ENCODE measurements at places on chromosomes 7 and 10.

GRCh38 chr7:39197831-39198230, 220.1 kb downstream of the POU6F2 start:
- DNase-seq, result no peak

DNA sequence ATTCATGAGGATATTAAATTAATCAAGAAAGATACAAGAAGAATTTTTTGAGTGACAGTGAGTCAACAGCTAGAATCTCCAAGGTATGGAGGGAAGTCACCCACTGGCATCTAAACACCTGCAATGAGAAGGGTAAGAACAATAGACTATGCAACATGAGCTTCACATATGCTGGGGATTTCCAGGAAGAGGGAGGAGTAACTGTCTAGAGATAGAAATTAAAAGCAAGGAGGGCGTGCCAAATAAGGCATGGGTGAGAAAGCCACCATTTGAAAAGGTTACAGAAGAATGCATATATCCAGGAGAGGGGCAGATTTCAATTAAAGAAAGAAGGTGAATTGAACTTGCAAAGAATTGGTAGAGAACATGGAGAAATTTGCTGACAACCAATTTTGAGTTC, 365.7 kb downstream of the GPR37 start:
- no peak for DNase-seq

- DNase-seq, result no peak
These were observed 207.3 kb upstream of the LRGUK start for GRCh38 chr7:133919810-133920209.

DNA sequence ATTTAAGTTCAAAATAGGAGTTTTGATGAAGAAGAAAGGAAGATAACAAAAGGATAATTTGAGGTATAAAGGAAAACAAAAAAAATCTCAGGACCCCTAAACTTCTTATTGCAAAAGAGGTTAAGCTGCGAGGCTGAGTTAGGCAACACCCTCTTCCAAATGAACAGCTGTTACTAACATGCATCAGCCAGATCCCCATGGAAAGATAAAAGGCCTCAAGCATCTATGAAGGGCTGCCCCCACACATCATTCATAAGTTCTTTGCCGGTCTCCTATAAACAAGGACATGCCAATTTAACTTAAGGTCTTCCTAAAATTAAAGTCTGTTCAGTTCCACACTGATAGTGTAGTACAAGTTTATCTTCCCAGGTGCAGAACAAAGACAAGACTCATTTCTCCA, 75.8 kb upstream of the IMMP2L start:
- peak; percentile 34 for DNase-seq

DNA sequence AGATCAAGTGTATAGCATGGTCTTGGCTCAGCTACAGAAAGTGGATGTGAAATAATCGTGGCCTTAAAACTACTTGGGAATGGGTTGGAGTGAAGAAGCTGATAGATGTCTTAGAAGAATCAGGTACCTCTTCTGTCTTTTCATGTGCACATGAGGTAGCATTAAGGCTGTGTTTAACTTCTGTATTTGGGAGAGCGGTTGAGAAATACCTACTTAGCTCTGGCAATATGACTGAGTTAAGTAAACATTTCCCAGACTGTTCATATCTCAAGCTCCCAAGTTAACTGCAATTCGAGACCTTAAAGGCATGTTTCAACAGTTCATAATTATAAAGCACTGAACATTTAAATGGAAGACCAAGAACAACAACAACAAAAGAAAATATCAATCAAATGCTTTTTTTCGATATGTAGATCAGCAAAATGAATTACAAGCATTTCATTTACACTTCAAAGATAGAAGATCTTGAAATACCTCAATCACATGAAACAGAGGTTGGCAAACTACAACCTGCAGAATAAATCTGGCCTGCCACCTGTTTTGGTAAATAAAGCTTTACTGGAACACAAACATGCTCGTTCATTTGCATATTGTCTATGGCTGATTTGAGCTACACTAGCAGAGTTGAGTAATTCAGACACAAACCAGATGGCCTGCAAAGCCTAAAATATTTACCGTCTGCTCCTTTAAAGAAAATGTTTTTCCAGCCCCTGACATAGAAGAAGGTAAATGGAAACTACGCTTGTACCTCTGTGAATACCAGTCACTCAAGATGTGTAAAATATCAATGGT, 337.1 kb upstream of the GLI3 start:
- DNase-seq, result peak; percentile 85

GRCh38 chr10:2610946-2611345, 456.4 kb upstream of the PFKP start:
- no peak for DNase-seq

DNA sequence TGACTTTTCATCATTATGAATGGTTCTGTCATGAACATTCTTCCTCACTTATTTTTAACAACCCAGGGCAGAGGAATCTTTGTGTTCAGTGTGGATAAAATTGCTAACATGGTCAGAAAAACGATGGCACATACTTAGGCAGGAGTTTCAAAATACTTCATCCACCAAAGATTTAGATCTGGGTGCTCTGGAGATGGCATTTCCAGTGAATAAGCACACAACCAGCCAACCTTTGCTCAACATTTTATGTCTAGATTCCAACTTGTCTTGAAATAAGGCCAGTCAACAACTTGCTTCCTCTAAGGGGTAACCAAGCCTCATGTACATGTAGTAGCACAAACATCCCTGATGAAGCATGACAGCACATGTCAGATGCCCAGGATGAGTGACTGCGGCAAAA, 33.4 kb upstream of the ADRB1 start:
- DNase-seq, result no peak

DNA sequence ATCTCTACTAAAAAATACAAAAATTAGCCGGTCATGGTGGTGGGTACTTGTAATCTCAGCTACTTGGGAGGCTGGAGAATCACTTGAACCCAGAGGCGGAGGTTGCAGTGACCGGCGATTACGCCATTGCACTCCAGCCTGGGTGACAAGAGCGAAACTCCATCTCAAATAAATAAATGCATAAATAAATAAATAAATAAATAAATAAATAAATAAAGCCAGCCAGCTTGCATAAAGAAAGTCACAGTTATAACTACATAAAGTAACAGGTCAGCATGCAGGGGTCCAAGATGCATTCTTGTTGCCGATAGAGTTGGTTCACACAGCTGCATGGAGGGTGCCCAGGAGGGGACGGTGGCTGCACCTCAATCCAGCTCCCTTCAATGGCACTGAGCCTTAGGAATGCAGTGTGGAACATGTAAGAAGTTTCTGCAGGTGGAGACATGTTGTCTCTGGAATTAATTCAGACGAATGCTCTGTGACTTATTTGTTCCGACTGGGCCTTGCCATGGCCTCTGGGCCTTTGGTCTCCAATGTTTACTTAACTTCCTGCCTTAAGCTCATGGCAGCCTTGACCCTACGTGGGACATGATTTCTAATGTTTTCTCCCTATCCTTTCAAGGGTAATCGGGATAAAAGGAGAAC, 159.6 kb upstream of the PRKCQ start:
- DNase-seq, result no peak

DNA sequence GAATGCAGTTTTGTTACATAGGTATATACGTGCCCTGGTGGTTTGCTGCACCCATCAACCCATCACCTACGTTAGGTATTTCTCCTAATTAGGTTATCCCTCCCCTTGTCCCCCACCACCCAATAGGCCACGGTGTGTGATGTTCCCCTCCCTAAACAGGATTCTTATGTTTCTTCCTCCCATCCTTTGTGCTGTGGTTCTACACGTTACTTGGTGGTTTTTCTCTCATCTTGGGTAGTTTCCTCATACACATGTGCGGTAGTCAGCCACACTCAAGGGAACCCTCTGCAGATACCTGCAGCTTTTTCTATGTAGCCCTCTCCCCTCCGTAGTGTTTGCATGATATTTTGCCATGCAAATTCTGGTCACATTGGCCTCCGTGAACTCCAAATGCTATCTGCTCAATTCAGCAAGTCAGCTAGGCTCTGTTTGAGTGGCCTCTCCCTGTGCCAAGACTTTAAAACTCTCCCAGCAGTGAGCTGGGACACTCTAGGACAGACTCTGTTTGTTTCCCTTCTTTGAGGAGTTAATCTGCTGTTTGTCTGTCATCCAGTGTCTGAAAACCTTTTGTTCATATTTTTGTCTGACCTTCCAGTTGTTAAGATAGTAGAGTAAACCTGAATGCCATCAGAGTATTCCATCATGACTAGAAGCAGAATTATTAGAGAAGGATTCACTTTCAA, 41.0 kb downstream of the RABGEF1 start:
- DNase-seq, result no peak

- no peak for DNase-seq
These were observed 24.2 kb downstream of the ZNF25 start for GRCh38 chr10:37952043-37952755.

DNA sequence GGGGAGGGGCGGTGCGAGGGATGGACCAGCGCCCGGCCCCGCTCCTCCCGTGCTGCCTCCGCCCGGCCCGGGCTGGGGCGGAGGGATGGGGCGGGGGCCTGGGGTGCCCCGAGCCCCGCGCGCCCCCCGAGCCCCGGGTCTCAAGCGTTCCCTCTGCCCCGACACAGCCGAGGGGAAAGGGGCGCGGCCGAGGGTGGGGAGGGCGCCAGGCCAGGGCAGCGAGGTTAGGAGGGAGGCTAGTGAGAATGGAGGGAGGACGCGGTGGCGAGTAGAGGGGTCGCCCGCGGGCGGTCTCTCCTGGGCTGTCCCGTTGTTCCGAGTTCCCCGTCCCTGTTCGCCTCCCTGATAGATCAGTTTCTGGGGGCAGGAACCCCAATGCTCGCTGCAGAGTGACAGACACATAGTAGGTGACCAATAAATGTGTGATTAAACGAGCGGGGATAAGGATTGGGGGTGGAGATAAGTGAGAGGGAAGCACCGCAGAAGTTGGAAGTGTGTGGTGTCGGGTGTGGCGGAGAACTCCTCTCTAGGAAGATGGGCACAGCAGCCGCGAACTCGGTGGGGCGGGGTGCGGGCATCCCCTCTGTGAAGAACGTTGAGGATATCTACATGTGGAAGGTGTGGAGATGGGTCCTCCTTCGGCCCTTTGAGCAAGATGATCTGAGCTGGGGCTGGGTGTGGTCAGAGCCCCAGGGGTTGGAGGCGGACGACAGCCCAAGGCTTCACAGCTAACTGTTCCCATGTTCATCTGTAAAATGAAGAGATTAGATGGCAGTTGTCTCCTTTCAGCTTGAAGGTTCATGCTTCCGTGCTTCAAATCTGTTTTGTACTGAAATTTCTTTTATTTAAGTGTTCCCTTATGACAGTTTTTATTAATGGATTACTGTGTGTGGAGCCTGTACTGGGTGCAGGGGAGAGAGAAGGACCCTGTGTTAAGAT, 580 bp downstream of the ZNF775 start:
- DNase-seq, result no peak

DNA sequence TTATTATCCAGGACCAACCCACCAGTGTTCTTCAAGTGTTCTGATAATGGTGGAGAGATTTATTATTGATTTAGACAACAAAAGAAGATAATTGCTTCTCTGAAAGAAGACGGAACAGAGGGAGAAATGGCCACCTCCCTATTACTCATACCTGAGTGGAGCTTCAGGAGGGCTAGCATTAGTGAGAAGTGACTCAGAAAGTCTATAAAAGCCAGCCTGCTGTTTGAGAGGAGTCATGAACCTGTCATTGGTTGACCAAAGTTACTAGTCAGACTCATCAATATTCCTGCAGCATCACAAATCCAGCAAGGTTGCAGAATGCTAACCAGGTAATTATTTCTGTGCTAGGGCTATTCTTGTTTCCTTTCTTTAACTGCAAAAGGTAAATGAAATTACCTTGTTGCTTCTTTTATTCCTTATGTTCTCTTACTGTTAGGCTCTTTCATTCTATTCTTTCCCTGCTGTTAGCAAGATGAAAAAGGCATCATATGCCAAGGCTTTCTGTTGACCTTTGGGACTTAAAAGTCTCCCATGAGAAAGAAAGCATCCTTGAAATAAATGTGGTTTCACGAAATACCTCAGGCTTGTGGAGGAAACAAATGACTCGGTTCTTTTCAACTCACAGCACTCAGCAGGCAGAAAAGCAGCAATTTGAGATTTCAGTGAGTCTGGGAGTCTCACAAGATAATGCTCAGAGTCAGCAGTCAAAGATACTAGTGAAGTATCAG, 256.4 kb upstream of the PHYHIPL start:
- DNase-seq, result peak; percentile 50

GRCh38 chr10:47164126-47164799, 135.7 kb upstream of the GDF10 start:
- DNase-seq, result peak; percentile 37

DNA sequence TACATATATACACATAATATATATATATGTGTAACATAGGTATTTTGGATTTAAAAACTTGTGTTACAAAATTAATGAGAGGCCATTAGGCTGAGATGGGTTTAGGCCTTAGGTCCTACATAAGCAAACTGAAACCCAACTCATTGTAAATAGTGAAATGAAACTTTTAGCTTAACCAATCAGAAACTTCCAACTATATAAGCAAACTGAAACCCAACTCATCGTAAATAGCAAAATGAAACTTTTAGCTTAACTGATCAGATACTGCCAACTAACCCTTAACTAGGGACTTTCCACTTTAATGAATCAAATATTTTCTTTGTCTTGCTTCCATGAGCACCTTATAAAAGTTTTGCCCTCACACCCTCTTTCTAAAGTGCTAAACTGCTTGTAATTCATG, 17.3 kb upstream of the SAMD9L start:
- DNase-seq, result peak; percentile 25

GRCh38 chr7:65233409-65234034, 140.1 kb upstream of the ZNF92 start:
- no peak for DNase-seq

DNA sequence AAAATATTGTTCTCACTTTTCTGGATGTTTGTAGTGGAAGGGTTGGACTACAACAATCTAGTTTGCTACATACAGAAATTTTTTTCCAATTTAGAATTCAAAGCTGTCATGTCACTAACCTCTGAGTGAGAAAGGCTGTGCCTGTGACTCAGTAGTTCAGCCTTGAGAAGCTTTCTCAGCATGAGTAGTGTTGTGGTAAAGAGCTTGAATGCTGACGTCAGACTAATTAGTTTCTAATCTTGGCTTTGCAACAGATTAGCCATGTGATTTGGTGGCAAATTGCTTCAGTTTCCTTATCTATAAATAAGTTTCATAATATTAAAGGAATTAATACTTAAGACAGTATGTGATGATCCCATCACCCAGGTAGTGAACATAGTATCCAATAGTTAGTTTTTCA, 83.8 kb downstream of the ABCA13 start:
- DNase-seq, result peak; percentile 52

- DNase-seq, result no peak
These were observed 10.9 kb upstream of the TAS2R39 start for GRCh38 chr7:143172354-143172753.

DNA sequence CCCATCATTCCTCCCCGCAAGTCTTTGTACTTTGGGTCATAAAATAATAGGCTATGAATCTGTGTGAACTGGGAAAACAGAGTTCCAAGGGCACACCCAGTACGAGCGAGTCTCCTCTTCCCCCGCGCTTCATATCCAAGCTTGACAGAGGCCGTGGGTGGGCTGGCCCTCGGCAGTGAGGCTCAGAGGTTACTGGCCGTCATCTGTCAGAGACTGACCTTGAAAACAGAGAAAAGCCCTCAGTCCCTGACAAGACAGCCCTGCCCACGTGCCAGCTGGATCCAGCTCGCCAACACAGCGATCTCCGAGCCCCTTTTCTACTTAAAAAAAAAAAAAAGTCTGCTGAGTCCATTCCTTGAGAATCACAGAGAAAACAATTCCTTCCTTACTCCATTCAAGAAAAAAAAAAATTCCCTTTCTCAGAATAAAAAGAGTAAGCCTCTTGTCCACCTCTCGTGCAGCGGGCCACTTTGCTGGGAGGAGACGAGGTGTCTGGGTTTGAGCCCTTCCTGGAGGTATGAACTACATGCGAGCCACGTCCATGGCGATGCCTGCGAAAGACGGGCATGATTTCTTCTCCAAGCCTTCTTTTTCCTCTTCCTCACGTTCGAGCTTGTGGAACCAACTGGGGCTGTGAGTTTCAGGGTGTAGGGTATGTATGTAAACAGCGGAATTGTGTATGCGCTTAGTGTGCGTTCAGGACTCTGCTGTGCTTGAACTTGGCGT, 744 bp upstream of the BICC1 start:
- DNase-seq, result peak; percentile 7

All from fibroblast of villous mesenchyme (primary cell).